Cortex of kidney (tissue), 1 donor: ENCODE measurements at places on chromosomes 13 and 19.

DNA sequence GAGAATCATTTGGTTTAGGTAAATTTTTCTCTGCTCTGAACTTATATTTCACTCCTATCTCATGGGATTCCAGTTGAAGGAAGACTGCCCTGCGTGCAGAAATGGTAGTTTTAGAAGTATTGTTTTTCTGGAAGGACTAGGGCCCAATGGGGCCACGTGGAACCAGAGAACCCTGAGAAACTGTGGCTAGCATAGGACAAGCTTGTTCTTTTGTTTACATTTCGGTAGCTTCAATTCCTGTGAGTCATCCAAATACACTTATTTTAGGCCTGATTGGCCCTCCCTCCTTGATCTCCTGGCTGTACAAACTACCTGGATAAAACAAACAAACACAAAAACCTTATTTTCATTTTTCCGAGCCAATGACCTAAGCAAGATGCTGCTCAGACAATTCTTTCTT lies 124.0 kb downstream of the ITGBL1 start:
- DNase-seq: no peak

DNA sequence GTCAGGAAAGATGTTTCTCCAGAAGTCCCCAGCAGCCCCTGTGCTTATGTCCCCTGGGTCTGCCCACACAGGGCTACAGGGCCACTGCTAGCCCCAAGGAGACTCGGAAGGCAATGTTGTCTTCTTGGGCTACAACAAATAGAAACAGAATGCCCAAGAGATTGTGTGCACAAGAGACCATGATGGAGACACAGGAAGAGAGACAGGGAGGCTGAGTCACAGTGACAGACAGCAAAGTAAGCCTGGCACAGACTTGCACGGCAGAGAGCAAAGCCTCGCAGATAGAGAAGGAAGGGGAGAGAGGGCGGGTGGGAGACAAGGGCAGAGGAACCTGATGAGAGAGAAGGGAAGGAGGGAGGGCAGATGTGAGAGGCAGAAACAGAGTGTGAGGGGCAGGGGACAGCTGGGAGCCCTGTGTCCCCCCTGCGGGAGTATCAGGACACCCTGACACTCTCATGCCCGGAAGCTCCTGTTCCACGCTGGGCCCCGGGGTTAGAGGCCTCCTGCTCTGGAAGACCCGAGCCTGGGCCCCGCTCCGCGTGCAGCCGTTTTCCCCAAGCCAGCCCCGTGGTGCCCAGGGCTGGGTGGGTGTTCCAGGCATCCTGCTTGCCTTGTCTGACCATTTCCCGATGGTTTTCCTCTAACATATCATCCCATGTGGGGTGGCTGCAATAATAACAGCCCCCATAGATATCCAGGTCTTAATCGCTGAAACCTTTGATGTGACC lies 2.7 kb upstream of the PLA2G4C start:
- DNase-seq: no peak

DNA sequence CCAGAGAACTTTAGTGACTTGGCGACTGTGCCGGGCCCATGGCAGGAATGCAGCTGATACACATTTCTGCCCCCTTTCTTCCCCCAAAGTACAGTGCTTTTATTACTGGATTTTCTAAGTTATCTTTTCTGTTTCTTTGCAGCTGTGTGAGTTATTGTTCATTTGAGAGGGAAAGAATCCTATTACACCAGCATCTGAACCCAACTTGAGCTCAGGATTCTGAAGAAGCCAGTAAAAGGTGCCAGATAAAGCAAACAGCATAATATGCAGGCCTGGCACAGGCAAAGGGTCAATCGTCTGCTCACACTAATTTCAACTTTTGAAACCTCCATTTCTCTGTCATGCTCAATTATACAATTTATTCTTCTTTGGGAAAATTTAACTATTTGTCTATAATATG lies 93.9 kb downstream of the DOCK9 start:
- DNase-seq: no peak

DNA sequence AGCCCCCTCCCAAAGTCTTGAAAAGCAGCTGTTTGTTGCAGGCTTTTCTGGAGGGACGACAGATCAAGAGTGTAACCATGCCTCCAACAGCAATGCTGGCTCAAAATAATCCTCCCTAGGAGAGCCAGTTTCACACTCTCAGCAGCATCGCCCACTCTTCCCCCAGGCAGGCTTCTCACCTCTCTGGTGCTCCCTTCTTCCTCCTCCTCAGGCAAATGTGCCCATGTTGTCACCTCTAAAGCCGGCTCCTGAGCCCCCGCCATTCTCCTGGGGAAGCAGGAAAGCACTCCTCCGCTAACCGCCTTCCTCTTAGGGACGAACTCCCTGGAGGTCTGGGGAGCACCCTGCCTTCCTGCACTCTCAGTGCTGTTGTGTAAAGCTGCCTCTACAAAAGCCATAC lies 98.9 kb upstream of the SGCG start:
- no peak for DNase-seq

DNA sequence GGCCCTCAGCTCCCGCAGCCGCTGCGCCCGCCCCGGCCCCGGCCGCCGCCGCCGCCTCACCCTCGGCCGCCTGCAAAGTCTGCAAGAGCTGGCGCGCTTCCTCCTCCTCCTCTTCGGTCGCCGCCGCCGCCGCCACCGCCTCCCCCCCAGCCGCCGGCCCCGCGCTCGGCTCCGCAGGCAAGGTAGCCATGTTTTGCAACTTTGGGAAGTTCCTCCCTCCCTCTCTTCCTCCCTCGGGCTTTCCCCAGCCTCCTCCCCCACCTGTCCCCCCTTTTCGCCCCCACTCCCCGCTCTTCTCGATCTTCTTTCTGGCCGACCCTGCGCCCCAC lies 433 bp downstream of the SIX5 start:
- DNase-seq: no peak

- DNase-seq: no peak
Measured at GRCh38 chr13:59415498-59415897, 748.2 kb downstream of the DIAPH3 start.
